ENCODE measurements at places on chromosomes 2 and 18.

- no peak for DNase-seq
Observed at GRCh38 chr18:50053111-50053510, 141.8 kb downstream of the MYO5B start.

DNA sequence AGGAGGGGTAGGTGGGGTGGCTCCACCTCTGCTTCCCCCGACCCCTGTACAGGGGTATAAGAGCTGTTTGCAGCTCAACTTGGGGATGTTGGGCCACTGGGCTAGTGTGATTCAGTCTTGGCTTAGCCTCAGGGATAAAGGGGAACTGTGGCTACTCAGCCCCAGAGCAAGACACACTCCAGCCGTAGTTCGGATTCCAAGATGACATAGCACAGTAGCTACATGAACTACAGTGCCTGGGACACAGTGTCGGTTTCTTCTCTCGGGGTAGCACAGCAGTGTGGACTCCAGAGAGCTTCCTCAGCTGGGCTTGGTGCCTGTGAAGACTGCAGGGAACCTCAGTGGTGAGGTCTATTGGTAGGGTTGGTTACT lies 21.1 kb downstream of the CARF start:
- DNase-seq: no peak

DNA sequence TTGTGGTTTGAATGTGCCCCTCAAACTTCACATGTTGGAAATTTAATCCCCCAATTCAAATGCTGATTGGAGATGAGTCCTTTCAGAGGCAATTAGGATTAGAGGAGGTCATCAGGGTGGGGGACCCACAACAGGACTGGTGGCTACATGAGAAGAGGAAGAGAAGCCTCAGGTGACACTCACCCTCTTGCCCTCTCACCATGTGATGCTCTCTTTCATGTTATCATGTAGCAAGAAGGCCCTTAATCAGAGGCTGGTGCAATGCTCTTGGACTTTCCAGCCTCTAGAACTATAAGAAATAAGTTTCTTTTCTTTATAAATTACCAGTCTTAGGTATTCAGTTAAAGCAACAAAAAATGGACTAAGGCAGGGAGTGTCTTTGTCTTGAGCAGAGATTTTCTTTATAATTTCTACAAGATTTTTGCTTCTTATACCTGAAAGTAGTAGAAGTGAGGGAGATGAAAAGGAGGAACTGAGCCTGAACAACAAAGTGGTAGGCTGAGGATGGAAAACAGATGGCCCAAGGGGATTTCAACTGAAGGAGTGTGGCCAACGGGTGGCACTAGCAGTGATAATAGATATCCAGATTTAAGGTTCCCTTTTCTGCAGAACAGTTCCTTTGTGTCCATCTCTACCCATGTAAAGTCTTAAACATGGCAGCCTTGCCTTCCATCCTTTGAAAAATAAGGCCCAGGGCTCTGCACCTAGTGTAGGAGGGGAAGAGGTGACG lies 49.2 kb upstream of the TGIF1 start:
- DNase-seq: no peak

- DNase-seq: no peak
Observed at GRCh38 chr18:32473325-32473724, 2.6 kb upstream of the GAREM1 start.

DNA sequence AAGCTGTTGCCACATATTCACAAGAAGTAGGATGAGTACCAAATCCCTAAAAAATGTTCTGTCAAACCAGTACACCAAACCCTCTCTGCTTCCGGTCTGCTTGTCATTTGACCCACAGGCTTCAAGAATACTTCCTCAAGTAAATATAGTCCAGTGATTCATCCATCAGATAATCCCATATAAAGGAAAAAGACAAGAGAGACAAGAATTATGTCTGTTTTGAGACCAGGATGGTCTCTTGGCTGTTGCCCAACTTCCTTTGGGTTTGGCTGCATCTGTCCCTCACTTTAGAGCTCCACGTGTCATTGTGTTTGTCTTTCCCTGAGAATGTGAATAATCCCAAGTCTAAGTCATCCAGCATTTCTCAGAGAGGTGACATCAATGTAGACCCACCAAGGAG lies 91.5 kb upstream of the NRP2 start:
- no peak for DNase-seq

GRCh38 chr2:208618220-208618619 lies 211.6 kb downstream of the PTH2R start:
- DNase-seq: no peak
